Fibroblast of skin of scalp (primary cell): ENCODE measurements at places on chromosomes 16 and 17.
A peak's percentile ranks its signal among the peaks of the same experiment; 100 is the strongest.

DNA sequence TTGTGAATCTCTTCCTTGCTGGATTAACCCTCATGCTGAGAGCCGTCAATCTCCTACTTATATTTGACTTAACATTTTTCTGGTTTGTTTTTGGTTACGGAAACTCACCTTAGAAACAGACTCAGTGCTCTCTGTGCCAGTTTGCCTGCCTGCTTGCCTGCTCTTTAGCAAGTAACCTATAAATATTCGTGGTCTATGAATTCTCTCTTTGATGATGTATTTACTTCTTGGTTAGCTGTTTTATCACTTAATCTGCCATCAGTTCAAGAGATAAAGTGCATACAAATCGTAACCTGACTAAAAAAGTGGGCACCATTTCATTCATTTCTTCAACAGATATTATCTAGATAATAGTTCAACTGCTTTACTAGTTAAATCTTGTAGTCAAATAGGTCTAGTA, 26.7 kb downstream of the CYB5B start:
- no peak for DNase-seq

GRCh38 chr17:74404218-74404617, 27.7 kb upstream of the GPRC5C start:
- DNase-seq, result no peak

DNA sequence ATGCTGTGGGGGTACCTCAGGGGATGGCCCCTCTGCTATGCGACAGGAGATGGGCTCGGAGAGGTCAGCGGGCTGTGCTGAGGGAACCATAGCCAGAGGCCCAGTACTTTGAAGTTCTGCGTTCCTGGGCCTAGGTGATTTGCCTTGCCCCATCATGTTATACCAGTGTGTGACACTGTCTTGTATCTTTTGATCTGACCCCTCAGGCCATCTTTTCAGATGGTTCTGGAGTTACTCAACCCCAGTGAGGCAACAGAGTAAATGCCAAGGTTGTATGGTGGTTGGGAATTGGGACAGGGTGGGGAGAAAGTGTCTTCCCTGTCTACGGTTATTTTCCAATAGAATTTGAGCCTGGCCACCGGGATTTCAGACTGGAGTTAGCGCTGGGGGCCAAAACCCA, 8.5 kb downstream of the MSI2 start:
- DNase-seq, result no peak

- DNase-seq, result peak; percentile 72
These were observed 77.5 kb upstream of the N4BP1 start for GRCh38 chr16:48687421-48688038.

- no peak for DNase-seq
These were observed 742 bp upstream of the FBXO31 start for GRCh38 chr16:87384162-87384874.

DNA sequence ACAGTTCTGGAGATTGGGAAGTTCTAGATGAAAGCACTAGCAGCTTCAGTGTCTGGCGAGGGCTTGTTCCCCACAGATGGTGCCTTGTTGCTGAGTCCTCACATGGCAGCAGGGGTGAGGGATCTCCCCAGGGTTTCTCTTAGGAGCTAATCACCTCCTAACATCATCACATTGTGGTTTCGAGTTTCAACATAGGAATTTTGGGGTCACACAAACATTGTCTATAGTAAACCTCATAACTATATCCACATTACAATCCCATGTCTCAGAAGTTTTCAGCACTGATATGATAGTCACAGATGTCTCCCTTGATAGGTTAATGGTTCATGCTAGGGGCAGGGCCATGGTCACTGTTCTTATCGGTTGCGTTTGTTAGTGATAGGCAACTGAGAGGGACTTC, 13.8 kb downstream of the CLUAP1 start:
- peak; percentile 25 for DNase-seq

- DNase-seq, result peak; percentile 20
These were observed 312.2 kb upstream of the MAF start for GRCh38 chr16:79912592-79913310.

- DNase-seq, result peak; percentile 12
These were observed 4.8 kb downstream of the ATP2A3 start for GRCh38 chr17:3959295-3959899.
